ENCODE measurements at places on chromosomes 2 and 18.
A peak's percentile ranks its signal among the peaks of the same experiment; 100 is the strongest.

DNA sequence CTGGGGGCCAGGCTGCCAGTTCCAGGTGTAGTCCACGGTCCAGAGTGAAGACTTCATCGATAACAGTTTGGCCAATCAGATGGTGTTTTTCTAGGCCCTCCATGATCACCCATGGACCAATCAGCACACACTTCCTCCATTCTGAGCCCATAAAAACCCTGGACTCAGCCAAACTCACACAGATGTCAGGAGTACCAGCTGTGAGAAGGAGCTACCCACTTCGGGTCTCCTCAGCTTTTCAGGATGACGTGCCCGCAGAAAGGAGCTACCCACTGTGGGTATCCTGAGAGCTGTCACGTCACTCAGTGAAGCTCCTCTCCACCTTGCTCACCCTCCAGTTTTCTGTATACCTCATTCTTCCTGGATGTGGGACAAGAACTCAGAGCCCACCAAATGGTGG, 210.0 kb upstream of the RASGRP3 start:
- no peak for DNase-seq

GRCh38 chr2:203715744-203716143, 9.3 kb downstream of the CD28 start:
- DNase-seq = no peak

- DNase-seq = no peak
Observed at GRCh38 chr2:4381049-4381448, 677.7 kb downstream of the DCDC2C start.

DNA sequence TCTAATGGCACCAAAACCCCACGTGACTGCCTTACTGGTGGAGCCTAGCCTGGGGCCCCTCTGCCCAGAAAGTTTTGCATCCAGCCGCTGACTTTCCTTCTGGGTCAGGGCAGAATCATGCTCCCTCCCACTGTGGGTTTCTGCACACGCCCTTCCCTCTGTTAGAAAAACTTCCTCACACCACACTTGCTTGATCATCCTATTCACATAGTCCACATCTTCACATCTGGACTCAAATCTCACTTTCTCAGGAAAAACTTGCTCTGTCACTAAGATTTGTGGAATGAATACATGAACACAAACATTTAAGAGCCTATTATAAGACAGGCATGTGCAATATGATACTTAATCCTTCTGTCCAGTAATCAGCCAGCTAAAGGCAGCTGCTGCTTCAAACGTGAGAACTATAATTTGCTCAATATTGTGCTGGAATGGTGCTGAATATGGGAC, 274.7 kb downstream of the RND3 start:
- DNase-seq = no peak

DNA sequence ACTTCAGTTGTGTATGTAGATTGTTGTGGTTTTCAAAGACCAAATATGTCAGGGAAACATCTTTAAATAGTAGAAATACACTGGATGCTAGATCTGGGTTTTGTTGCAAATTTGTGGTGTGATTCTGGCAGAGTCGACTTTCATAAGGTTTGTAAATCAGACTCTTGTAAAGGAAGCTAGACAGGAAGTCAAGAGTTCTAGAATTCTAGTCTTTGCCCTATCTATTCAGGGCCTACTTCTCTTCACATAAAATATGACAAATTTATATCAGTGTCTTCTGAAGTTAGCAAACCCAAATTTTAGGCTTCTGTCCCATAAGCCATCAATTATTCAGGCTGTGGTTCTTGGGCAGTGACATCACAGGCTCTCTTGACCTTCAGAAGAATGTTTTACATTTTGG, 1579.2 kb upstream of the PIK3C3 start:
- DNase-seq = no peak

DNA sequence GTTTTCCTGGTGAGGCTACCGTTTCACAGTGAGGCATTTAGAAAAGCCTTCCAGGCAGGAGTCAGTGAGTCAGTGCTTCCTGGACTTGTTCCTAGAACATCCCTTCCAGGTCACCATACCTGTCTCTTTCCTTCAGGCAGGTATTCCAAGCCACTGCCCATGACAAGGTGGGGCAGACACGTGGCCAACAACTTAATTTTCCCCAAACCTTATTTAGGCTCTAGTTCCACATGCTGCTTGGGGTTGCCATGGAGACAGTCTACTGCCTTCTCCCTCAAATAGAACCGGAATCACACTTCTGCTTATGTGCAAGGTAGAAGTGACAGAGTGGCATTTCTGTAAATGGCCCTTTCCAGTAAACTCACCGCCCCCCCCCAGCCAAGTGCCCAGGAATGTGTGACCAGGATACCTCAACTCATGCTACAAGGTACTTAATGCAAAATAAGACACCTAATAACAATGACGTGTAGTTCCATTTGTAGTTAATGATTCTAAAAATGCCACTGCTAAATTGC, 258.3 kb downstream of the PRKCE start:
- no peak for DNase-seq

GRCh38 chr2:24894750-24895149, 25.3 kb downstream of the ADCY3 start:
- DNase-seq = no peak

- DNase-seq = no peak
Observed at GRCh38 chr18:68925268-68925667, 127.4 kb downstream of the CCDC102B start.

GRCh38 chr18:28494151-28494550, 317.2 kb upstream of the CDH2 start:
- DNase-seq = no peak

DNA sequence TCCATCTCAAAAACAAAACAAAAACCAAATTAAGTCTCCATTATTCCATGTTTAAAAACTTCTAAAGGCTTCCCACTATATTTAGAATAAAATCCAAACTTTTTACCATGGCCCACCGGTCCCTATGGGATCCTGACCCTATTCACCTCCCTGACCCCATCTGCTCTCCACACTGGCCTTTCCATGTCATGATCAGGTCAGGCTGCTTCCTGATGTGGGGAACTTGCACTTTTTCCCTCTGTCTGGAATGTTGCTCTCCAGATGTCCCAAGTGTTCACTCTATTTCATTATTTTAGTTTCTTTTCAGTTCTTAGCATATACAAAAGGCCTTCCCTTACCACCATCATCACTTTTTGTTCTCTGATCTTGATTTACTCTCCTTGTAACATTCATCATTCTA, 7.5 kb upstream of the MTA3 start:
- no peak for DNase-seq

GRCh38 chr2:85830645-85831044, 58.1 kb downstream of the ST3GAL5 start:
- DNase-seq = no peak

DNA sequence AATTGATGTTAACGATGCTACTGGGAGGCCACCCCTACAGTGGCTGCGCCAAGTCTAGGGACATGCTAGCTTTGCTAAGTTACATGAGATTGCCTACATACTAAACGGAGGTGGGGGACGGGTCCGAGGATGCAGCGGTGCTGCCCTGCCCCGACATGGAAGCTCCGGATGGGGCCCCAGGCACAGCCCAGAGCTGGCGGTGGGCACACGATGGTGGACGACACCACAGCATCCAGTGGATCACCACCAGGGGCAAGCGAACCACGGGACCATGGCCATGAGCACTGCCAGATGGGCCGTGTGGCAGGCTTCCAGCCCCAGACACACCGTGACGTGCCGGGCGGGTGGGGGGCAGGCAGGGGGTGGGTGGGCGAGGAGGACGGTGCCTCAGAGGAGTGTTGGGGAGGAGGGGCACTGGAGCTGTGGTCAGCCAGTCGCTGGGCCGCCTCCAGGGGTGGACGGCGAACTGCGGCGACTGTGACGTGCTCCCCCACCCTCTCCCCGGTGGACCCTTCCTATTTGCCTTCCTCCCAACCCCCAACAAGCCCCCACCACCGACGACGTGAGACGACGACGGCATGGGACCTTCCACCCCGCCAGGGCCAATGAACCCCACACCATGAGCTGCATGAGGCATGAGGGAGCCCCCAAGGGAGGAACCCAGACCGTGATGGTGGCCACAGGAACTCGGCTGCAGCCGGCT, 90.6 kb upstream of the ANKRD30BL start:
- DNase-seq = no peak

- peak; percentile 8 for DNase-seq
Observed at GRCh38 chr2:118913803-118914645, 28.0 kb upstream of the MARCO start.

DNA sequence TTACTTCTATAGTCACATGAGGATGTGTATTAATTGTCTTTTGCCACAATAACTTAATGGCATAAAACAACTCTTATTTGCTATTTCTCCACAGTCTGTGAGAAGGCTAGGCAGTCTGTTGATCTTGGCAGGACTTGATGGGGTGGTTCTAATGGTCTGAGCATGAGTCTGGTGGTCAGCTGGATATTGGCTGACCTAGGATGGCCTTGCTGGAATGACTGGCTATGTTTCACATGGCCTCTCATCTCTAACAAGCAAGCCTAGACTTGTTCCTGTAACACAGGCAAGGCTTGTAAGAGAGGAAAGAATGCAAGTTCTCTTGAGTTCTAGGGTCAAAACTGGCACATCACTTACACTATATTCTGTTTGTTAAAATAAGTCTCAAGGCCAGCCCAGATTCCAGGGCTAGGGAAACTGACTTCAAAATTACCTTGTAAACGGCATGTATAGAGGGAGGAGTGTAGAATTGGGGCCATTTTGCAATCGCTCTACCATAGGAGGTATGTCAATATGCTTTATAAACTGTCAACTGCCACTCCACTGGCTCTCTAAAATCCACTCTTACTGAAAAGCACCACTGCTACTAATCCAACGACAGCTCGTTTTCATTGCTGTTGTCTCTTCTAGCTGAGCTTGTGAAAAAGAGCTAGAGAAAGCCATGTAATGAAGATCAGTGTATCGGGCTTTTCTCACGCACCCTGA, 325.0 kb upstream of the PKDCC start:
- no peak for DNase-seq

- DNase-seq = no peak
Observed at GRCh38 chr2:110678457-110679336, 834 bp upstream of the BUB1 start.

GRCh38 chr18:45656194-45656770, 41.0 kb downstream of the SLC14A2 start:
- DNase-seq = no peak

GRCh38 chr2:189602233-189602632, 21.6 kb upstream of the SLC40A1 start:
- DNase-seq = no peak

DNA sequence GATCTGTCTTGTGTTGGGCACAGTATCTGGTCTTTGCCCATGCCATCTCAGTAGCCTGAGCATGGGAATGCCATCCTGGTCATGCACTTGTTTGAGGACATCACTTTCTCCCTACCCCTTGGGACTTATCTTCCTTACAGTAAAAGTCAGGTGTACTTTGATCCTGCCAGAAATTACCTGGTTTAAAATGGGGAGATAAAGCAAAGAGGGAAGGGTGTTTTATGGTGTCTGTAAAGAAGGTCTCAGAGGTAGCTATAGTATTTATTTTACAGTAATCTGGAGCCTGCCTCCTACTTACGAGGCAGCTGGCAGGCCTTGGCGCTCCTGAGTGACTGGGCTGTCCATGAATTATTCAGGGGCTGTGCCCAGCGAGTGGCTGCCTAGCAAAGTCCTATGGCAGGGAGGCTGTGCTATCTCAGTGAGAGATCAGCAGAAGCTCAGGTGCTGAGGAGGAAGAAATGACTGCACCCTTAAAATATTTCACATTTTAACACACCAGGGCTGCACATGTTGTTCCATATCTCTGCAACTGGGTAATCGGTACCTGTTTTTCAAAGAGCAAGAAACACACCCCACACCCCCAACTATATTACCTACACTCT, 93.9 kb downstream of the SPTBN1 start:
- no peak for DNase-seq

DNA sequence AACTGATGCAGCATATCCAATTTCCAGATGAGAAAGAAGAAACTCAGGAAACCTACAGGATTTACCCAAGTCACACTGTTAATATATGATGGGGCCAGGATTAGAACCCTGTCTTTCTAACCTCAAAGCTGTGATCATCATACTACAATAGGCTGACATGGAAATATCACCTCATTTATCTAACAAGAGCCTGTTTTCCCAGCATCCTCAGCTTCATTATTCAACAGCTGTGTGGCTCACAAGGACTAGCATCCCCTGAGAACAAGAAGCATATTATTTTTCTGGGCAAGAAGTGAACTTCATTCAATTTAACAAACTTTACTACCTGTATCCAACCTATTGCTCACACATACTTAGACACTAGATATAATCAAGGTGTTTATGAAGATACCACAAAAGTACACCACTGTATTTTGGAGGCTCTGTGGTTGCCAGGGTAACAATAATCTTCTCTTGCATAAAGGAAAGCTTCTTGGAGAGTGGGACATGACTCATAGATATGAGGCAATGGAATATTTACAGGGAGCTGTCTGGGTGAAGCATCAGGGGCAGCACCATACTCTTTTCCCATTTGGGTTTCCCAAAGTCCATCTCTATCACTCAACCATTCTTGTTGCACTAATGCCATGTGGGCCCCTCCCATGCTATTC, 218.2 kb downstream of the RAD51AP2 start:
- no peak for DNase-seq

DNA sequence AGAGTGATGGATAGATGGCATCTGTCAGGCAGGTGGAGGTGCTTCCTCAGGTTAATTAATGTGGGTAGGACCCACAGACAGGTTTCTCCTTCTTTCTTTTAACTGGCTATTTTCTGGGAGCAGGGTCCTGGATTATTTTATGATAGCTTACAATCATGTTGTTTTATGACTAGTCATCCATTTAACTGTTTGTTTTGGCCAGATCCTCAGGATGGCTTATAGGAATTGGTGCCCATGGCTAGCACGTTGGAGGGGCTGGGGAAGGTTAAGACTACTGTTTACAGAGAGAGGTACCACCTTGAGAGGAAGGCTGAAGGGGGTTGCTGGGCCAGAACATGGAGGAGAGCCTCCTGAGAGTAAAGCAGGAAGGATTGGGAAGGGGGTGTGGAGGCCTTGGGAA, 78.0 kb upstream of the MGAT5 start:
- DNase-seq = no peak

DNA sequence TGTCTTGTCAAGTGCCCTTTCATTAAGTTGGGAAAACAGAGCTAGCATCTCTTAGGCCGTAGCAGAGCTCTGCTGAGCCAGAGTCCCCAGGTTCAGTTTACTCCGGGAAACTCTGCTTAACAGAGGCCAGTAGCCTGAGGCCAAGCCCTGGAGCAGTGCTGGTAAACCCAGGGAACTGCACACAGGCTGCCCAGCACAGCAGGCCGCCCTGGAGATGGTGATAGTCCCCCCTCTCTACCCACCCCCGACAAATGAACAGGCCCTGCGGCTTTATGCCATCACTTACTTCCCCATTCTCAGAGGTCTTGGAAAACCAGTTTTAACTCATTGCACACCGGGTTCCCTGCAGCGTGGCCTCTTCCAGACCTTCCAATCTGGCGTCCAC, 3.5 kb downstream of the CNNM4 start:
- no peak for DNase-seq

DNA sequence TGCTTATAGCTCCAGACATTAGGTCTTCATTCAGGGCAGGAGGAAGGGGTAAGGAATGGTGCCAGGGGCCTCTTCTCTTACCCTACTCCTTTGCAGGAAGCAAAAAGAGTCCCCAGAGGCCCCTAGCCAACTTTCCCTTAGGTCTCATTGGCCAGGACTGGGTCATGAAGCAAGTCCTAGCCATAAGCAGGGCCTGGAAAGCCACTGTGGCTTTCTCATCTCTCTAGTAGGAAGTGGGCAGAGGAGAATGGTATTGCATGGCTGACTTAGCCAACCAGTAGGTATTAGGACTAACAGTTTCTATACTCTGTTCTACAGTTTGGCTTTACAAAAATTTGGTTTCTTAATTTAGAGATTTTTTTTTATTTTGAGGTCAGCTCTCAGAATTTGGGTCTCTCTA, 4.8 kb downstream of the FAM228A start:
- no peak for DNase-seq

Data from CD8-positive, alpha-beta memory T cell (primary cell).